ENCODE measurements at places on chromosomes 5 and 9. TPM values are rescaled to one million over a fixed set of nuclear protein-coding genes. Genes with fewer than 3 reads are reported as not detected.

The NR2F1 gene
- total RNA-seq = 43.0 TPM

The ZNF454 gene
- total RNA-seq = 2.0 TPM

The PLCXD3 gene
- total RNA-seq = 71.4 TPM

The ELOVL7 gene
- 0.12 TPM for total RNA-seq

The PCDHGA12 gene
- 43.9 TPM for total RNA-seq

The FOXD4L6 gene
- total RNA-seq = not detected

The NUTM2F gene
- not detected for total RNA-seq

The PHYHD1 gene
- 33.5 TPM for total RNA-seq

The NADK2 gene
- total RNA-seq = 25.7 TPM

The UNC13B gene
- 15.1 TPM for total RNA-seq

The OR1Q1 gene
- not detected for total RNA-seq

The PCDHB5 gene
- 2.2 TPM for total RNA-seq

The RGS7BP gene
- 0.98 TPM for total RNA-seq

The CACNA1B gene
- not detected for total RNA-seq

The HRCT1 gene
- total RNA-seq = 2.4 TPM

The DPM2 gene
- total RNA-seq = 14.4 TPM

The TMC1 gene
- total RNA-seq = not detected

The CREBRF gene
- 15.7 TPM for total RNA-seq

The HMMR gene
- total RNA-seq = 2.3 TPM

The RGS3 gene
- 27.3 TPM for total RNA-seq

The PCDHB16 gene
- total RNA-seq = 1.0 TPM

The LPAR1 gene
- 39.0 TPM for total RNA-seq

The TAF11L5 gene
- not detected for total RNA-seq

The BASP1 gene
- total RNA-seq = 83.3 TPM

The SLC36A3 gene
- total RNA-seq = not detected

The QRFP gene
- total RNA-seq = not detected

The HSPB3 gene
- not detected for total RNA-seq

The PDLIM4 gene
- 43.8 TPM for total RNA-seq

The NIPAL4 gene
- total RNA-seq = 0.93 TPM

The GKAP1 gene
- total RNA-seq = 1.3 TPM

The ANKRD31 gene
- 0.05 TPM for total RNA-seq

The TXNDC8 gene
- total RNA-seq = not detected

Data from cardiac ventricle fibroblast (primary cell).